NB4 (cell line): ENCODE measurements at places on chromosomes 11 and 22.

DNA sequence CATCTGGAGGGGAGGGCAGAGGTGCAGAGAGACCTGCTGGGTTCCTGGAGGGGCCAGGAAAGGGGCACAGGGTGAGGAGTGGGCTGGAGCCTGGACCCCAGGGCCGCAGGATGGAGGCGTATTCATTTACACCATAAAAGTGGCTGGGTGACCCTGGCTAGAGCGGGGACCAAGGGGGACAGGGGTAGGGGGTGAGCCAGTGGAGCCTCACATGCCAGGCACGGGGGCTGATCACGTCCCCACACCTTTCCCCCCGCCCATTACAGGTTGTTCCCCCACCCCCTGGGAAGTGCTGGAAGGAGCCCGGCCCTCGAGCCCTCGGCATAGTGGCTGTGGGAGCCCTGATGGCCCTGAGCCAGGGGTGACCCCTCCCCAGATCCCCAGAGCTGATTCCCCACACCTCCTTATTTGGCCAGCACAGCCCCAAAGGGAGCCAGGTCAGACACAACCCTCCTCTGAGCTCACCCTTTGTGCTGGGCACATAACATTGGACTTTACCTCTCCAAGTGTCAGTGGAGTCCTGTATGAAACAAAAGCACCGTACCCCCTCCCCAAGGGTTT, 781 bp downstream of the TCIRG1 start:
- DNase-seq = no peak

- DNase-seq = no peak
Measured at GRCh38 chr22:38026130-38027111, 30.8 kb upstream of the PICK1 start.

- DNase-seq = no peak
Measured at GRCh38 chr11:102683277-102683676, 22.3 kb downstream of the MMP27 start.

DNA sequence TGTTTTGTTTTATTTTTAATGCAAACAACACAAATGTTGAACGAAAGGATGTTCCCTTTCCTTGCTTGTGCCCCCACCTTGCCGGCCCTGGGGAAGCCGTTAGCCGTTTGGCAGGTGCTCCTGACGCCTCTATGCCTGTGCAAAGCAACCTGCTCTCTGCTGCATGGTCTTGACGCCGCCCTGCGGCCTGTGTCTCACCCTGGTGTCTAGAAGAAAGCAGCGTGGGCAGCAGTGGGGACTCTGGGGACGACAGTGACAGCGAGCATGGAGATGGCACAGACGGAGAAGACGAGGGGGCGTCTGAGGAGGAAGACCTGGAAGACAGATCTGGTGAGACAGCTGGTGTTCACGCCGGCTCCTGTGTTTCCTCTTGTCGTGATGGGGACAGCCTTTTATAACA, 5.5 kb downstream of the PHRF1 start:
- no peak for DNase-seq

GRCh38 chr11:114066046-114066648, 6.6 kb downstream of the ZBTB16 start:
- no peak for DNase-seq

DNA sequence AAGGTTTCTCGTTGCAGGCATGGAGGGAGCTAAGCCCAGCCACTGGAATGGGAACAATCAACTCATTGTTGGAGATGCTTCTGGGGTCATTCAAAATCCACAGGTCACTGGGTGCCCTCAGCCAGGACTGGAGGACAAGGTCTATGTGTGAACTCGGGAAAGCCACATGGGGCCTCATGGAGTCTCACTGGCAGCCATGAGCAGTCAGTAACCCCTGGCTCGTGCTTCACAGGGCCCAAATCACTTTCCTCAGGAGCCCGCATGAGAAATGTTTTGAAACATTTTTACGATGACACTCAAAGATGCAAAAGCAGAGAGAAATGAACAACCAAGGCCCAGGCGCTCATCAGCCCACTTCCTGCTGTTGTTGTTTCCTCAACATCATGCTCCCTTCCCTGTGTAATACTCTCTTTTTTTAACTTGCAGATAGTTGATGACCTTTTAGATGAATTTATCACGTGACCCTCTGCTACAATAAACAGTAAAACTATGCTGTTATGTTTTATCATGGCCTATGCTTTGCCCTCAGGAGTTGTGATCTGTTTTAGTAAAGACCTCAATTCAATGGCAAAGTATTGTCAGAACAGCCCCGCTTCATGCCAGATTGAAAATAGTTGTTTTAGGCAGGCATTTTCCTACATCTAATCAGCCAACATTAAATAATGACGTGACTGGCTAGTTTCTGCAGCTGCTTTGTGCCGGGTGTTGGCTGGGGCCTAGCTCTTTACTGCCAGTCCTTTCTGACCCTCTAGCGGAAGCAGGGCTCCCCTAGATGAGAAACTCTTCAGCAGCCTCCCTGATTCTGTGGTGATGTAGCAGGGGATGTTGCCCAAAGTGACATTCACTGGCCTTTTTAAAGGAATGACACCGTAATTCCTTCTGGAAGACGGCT, 39.7 kb downstream of the ADAMTS15 start:
- DNase-seq = peak; percentile 30

GRCh38 chr11:31936312-31936711, 125.2 kb upstream of the PAX6 start:
- DNase-seq = no peak

DNA sequence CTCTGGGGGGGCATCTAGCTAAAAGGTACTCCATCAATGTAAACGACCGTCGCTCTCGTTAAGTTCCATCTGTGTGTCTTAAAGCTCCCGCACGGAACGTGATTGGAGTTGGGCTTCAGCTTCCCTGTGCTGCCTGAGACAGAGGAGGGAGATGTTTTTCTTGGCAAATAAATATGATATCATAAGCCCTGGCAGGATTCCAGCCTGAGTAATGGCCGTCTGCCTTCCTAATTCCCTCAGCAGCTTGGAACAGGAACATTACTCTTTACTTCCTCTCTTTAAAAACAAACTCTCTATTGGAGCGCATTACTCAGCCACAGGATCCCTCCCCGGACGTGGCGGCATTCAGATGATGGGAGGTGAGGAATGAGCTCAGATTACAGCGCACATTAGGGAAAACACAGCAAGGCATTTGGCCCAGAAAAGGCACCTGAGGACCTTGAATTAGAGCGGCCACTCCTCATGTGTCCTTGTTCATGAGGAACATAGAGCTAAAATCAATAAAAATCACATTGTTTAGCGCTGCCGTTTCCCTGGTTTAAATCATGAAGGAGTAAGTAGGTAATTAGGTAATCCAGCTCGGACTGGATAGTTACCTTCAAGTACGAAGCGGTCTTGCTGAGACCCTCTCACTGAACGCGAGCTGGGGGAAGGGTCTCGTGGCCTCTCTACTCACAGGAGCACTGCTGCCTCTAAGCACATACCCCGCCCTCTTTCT, 230.4 kb downstream of the ST3GAL4 start:
- no peak for DNase-seq
